ENCODE measurements at places on chromosomes 7 and 10.
A peak's percentile ranks its signal among the peaks of the same experiment; 100 is the strongest.

DNA sequence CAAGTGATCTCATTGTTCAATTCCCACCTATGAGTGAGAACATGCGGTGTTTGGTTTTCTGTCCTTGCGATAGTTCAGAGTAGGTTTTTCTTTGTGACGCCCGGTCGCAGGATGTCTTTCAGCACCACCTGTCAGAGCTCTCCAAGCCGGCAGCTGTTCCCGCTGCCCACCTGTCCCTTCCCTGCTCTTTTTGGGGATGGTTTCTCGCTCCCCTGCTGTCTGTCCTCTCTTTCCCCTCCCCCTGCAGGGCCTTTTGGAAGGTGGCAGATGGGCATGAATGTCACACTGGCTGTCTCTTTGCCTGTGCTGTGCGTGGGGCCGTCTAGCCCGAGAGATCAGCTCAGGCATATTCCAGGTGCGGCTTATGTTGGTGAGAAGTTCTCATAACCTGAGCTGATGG lies 137.0 kb downstream of the GRK5 start:
- no peak for DNase-seq

- DNase-seq: no peak
Measured at GRCh38 chr10:132384618-132385388, 12.2 kb upstream of the PWWP2B start.

DNA sequence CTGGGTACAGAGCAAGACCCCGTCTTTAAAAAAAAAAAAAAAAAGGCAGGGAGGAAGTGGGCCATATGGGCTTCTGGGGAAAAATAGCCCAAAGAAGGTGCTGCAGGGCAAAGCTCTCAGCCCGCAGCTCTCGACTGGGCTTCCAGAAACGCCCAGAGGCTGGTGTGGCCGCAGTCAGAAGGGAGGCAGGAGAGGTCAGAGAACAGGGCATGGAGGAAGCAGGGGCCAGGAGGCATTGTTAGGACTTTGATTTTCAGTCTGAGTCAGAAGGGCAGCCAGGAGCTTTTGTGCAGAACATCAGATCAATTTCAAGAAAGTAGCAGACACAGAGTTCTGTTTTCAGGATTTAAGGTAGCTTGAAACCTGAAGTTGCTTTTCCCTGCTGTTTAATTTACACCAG lies 35.3 kb upstream of the CYTH3 start:
- no peak for DNase-seq

GRCh38 chr7:50717181-50717580 lies 65.5 kb downstream of the GRB10 start:
- no peak for DNase-seq

GRCh38 chr10:23015021-23015707 lies 80.2 kb upstream of the MSRB2 start:
- DNase-seq: no peak

- no peak for DNase-seq
Measured at GRCh38 chr10:98349508-98349922, 65.5 kb downstream of the PYROXD2 start.

DNA sequence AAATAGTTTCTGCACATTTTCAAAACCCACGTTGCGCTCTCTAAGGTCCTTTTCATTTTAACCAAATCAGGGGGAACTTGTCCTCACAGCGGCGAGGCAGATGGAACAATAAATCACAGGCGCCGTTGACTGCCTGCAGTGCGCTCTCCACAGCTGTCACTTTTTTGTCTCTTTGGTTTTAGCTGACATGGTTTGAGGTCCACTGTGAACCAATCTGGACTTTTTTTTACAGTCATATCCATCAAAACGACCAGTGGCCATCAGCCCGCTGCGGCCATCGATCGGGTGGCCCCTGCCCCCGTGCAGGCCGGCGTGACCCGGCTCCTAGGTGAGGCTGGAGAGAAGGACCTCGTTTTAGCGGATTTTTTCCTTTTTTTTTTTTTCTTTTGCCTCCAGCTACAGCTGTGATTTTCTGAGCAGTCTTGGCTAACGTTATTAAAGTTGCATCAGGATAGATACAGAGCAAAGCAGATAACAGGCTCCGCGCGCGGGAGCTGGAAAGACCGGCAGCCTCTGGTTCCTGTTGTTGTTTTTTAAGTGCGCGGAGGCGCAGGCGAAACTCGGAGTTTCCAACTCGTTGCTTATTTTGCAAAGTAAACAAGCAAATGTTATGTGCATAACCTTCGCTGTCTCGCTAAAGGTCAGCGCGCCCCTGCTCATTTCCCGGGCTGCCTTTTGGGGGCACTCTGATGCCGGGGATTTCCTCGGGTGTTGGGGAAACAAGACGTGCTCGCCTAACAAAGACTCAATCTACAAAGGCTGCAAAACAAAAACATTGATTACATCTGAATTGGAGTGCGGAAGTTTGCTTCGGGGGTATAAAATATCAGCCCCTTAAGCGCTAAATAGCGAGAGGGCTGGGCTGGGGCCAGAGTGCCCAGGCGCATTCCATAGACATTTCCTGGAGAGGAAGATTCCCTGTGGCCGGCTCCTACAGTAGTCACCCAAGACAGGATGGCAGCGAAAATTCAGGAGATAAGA lies 414.8 kb upstream of the MKI67 start:
- DNase-seq: no peak

- DNase-seq: no peak
Measured at GRCh38 chr7:32037650-32038198, 32.5 kb downstream of the PDE1C start.

- no peak for DNase-seq
Measured at GRCh38 chr7:7178081-7178480, 4.3 kb upstream of the C1GALT1 start.

DNA sequence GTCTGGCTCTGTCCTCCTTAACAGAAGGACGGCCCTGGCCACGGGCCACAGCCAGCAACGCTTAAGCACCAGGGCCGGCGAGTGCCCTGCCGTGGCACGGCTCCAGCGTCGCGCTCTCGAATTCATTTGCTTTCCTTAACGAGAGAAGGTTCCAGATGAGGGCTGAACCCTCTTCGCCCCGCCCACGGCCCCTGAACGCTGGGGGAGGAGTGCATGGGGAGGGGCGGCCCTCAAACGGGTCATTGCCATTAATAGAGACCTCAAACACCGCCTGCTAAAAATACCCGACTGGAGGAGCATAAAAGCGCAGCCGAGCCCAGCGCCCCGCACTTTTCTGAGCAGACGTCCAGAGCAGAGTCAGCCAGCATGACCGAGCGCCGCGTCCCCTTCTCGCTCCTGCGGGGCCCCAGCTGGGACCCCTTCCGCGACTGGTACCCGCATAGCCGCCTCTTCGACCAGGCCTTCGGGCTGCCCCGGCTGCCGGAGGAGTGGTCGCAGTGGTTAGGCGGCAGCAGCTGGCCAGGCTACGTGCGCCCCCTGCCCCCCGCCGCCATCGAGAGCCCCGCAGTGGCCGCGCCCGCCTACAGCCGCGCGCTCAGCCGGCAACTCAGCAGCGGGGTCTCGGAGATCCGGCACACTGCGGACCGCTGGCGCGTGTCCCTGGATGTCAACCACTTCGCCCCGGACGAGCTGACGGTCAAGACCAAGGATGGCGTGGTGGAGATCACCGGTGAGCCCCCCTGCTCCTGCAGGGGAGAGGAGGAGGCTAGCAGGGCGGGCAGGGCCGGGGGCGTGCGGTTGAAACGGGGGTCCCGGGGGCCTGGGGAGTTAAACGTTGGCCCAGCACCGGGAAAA lies at the start of gene HSPB1:
TSS of gene HSPB1 (plus strand) at position 327 of the 855 bp plus-strand sequence. CDS start at position 367, 40 bp downstream.
- peak; percentile 75 for DNase-seq

- no peak for DNase-seq
Measured at GRCh38 chr10:105534086-105534485, 893.0 kb downstream of the SORCS3 start.

DNA sequence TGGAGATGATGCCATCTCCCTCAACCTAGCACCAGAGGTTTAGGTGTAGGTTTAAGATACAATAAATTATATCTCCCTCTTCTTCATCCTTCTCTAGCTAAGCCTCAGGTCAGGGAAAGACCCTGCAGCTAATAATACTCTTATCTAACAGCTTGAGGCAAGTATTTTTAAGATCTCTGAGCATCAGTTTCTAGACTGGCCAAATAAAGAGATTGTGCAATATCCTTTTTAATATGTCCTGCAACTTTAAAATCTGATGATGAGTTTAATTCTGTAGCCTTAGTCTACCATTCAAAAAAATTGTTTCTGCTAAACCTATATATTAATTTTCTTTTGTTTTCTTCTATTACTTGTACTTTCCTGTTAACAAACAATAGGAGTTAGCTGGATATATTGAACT lies 850.8 kb downstream of the GRM8 start:
- DNase-seq: no peak

- no peak for DNase-seq
Measured at GRCh38 chr10:131870831-131871672, 29.8 kb upstream of the PPP2R2D start.

- DNase-seq: no peak
Measured at GRCh38 chr7:28315565-28316410, 96.5 kb upstream of the CREB5 start.

- DNase-seq: peak; percentile 79
Measured at GRCh38 chr7:974820-975681, at the start of gene COX19. TSS of gene COX19 (minus strand) at chr7:975549. CDS start at chr7:975509, 40 bp downstream.

DNA sequence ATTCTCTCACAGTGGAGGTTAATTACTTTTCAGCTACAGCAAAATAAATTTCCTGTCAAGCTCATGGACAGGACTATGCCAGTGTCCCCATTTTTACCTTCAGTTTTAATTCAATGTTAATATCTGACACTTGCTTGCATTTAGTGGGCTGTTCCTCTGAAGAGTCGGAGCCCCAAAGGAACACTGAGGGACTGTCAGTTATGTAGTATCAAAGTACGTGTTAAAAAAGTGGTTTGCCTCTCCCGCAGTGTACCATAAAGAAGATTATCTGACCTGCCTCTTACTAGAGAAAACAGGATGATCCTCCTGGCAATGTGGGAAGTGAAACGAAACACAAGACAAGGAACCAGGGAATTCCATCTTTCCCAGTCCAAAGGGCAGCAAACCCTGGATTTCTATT lies 1010.9 kb upstream of the PHF14 start:
- no peak for DNase-seq

- peak; percentile 20 for DNase-seq
Measured at GRCh38 chr7:151051108-151051507, 2.8 kb downstream of the ASIC3 start.

GRCh38 chr7:127258111-127258510 lies 5.4 kb upstream of the GRM8 start:
- no peak for DNase-seq

- DNase-seq: no peak
Measured at GRCh38 chr10:58209669-58210068, 58.0 kb downstream of the IPMK start.

DNA sequence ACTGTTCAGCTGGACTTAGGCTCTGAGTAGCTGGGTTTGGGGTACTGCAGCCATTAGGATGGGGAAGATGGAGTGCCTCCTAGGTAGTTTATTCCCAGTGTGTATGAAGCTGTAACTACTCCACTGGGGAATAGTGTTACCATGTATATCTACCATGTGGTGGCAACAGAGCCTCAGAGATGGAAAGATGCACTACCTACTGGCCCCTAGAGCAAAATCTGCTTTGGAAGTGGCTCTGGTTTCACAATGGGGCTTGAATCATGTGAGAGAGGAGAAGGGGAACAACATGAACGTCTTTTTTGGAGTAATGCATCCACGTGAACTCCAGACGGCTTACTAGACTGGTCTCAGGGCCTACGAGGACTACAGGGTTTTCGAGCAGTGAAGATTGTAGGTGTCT lies 167.3 kb downstream of the CALCR start:
- DNase-seq: no peak

GRCh38 chr10:29329420-29329819 lies 40.5 kb downstream of the LYZL1 start:
- DNase-seq: no peak

DNA sequence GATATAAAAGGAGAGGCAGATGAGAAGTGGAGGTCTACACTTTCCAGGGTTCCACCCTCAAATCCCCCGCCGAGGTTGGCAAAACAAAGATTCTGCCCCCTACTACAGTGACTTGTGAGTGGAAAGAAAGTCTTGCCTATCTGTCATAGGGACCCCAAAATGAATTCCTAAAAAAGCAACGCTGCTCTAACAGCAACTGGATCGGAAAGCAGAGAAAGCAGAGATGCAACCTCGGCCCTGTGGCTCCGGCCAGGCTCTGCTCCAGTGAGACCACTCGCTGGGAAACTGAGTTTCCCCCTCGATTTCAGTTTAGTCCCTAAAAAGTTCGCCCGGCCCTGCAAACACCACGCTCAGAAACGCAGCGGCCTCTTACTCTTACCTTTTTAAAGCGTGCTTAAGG lies 297.9 kb upstream of the NFE2L3 start:
- no peak for DNase-seq

DNA sequence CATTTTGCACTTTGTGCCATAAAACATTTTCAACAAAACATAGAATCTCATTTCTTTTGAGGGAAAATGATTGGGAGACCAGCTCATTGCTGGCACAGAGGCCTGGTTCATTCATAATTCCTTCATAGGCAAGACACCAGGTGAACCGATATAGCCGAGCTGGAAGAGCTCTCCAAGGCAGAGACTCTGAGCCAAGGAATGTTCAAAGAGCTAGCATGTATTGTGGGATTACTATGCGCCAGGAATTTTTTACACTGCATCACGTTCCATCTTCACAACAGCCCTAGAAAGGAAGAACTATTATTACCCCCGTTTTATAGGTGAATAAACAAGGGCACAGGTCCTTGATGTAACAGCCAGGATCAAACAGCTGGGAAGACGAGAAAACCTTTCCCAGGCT lies 2.1 kb upstream of the IL6 start:
- no peak for DNase-seq

DNA sequence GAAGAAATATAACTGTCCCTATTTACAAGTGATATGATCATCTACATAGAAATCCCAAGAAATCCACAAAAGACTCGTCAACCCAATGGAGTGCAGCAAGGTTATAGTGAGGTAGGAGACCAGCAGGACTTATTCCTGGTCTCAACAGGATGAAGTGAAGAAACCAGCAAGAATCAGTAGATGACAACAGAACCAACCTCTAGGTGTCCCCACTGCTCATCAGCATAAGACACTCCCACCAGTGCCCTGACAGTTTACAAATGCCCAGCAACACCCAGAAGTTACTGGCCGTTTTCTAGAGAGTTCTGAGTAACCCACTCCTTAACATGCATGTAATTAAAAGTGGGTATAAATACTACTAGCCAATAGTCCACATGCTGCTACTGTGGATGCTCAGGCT lies 470.5 kb upstream of the LRRTM3 start:
- DNase-seq: no peak

All from T-helper 2 cell (primary cell).